ENCODE measurements at places on chromosomes 2 and 18.
A peak's percentile ranks its signal among the peaks of the same experiment; 100 is the strongest.

GRCh38 chr2:111105926-111106325, 14.8 kb upstream of the BCL2L11 start:
- no peak for DNase-seq

- DNase-seq: no peak
These were observed 192.9 kb upstream of the SMAD2 start for GRCh38 chr18:48123324-48123723.

DNA sequence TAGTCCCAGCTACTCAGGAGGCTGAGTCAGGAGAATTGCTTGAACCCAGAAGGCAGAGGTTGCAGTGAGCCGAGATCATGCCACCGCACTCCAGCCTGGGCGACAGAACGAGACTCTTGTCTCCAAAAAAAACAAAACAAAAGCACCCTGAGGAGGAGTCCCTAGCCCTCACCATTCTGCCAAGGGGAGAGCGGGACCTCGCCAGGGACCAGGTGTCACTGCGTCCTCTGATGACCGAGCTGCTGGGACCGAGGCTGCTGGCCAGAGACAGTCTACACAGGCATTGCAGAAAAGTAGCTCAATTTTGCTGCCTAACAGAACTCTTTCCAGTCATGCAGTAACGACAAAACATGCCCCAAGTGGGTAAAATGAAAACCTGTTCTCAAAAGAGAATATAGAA, 18.4 kb downstream of the NCK2 start:
- DNase-seq: no peak

- peak; percentile 23 for DNase-seq
These were observed 53.7 kb downstream of the EPHA4 start for GRCh38 chr2:221518201-221518934.

GRCh38 chr18:44533071-44533470, 147.6 kb upstream of the SETBP1 start:
- no peak for DNase-seq

- no peak for DNase-seq
These were observed 359 bp downstream of the TGFBRAP1 start for GRCh38 chr2:105329197-105329554.

- no peak for DNase-seq
These were observed 218.2 kb downstream of the ATAD2B start for GRCh38 chr2:23708771-23709170.

- peak; percentile 27 for DNase-seq
These were observed 1.0 kb upstream of the MAP4K4 start for GRCh38 chr2:101696272-101697123.

DNA sequence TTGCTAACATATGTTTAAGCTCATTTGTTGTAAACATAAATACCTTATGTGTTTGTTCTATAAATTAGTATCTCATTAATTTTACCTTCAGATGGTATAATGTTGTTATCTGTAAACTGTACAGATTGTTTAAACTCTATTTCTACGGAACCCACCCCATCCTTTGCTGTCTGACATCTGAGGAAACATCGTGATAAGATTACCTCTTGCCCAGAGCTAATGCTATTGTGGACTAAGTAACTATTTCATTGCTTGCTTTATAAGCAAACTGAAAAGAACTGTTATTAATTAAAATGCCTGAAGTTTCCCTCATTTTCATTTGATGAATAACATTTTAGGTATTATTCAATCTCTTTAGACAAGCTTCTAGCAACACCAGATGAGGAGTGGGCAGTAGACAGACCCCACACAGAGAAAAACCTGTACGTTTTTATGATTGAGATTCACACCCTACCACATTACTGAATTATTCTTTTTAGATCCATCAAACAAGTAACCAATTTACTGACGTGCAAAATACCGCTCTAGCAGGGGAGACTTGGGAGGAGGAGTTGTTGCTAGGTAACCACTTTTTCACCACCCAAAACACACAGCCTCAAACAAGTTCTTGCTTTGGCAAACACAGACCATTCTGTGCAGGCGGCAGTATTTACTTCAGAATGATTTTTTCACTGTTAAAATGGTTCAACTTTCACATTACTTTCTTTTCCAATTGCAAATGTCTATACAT, 1.9 kb upstream of the SYT4 start:
- DNase-seq: no peak

DNA sequence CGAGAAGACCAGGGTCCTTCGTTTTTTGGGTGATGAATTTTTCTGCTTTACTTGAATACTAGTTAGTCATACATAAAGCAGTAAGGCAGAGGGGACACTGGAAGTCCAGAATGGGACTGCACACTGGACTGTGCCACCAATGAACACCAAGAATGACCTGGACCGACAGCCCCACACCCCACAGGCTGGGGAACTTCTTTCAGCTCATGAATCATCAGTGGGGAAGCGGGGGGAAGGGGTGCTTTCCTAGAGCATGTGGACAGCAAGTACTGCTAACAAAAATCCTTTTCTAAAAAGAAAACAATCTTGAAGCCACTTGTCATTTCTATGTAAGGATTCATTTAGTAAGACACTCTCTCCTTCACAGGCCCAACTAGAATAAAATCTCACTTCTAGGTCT, 86.0 kb downstream of the DTNB start:
- DNase-seq: peak; percentile 51

GRCh38 chr2:37449761-37450296, 105.4 kb downstream of the QPCT start:
- peak; percentile 78 for DNase-seq

GRCh38 chr2:217941339-217941738, 61.5 kb downstream of the TNS1 start:
- no peak for DNase-seq

- DNase-seq: no peak
These were observed 14.1 kb upstream of the KLF11 start for GRCh38 chr2:10028988-10029874.

DNA sequence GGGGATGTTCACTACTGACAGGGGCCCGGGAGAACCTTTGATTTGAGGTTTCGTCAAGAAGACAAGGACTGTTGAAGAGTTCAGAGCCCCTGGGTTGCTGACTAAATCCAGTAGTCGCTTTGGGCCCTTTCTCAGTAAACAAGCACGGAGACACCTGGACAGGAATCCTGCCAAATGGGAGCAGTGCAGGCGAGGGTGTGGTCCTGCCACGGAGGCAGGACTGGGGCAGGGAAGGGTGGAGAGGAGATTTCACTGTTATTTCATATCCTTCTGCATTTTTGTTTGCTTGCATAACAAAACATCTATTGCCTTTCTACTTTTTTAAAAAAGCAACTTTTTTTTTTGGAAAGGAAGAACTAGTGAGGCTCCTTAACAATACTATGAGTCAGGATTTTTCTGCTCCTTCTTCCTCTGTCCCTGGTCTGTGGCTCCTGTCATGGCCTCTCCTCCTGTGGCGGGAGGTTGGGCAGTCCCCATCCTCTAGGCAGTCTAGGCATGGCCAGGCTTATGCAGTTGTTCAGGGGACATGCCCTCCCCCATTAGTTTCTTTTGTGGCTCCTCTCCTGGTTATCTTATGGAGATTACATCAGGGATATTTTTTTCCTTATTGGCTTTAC, 57.7 kb downstream of the ARHGEF4 start:
- no peak for DNase-seq

GRCh38 chr2:85680707-85681371, 12.8 kb upstream of the SFTPB start:
- no peak for DNase-seq

- peak; percentile 55 for DNase-seq
These were observed 55.4 kb upstream of the CD28 start for GRCh38 chr2:203650860-203651613.

DNA sequence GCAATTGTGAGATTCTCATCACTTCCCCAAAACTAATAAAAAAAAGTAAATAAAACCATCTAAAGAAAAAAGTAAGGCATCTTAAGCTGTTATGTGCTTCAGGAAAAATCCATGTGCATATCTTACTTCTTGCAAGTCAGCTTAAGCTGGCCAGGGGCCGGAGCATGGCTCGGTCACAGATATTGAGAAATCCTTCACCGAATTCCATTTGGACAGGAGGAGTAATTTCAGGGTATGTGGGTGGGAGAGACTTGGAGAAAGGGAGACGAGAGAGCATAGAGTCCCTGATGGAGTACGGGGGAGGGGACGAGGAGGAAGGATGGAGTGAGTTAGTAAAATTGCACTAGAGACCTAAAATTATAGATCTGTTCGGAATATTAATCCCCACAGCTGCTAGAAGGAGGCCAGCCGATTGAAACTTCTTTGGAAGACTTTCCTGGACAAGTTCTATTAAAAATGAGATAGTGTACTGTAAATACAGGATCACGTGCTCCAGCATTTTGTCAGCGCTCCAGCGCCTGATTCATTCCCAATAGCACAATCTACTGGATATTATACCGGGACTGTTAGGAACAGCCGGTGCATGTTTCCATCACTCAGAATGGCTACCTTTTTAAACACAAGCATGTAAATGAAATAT, 438.5 kb downstream of the ZNF516 start:
- peak; percentile 6 for DNase-seq

DNA sequence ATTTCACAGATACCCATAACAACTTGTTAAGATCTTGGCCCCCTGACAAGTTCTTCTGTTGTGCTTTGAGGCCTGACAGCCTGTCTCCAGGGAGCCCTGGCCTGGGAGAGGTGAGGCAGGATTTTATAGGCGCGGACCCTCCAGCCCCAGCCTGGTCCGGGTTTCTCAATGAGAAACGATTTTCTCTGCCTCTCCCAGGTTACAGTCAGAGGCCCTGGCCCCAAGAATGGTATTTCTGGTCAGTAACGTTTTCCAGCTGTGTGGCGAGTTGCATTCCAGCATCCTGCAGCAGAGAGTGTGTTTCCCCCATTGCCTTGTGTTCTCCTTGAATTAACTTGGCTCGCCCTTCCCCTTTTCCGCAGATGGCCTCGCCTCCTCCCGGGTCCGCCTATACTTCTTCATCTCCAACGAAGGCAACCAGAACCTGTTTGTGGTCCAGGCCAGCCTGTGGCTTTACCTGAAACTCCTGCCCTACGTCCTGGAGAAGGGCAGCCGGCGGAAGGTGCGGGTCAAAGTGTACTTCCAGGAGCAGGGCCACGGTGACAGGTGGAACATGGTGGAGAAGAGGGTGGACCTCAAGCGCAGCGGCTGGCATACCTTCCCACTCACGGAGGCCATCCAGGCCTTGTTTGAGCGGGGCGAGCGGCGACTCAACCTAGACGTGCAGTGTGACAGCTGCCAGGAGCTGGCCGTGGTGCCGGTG, 3.0 kb downstream of the INHBB start:
- peak; percentile 44 for DNase-seq

GRCh38 chr2:222299906-222300725, 1.3 kb upstream of the PAX3 start:
- no peak for DNase-seq

GRCh38 chr2:70607121-70607561, 53.5 kb upstream of the TGFA start:
- no peak for DNase-seq

DNA sequence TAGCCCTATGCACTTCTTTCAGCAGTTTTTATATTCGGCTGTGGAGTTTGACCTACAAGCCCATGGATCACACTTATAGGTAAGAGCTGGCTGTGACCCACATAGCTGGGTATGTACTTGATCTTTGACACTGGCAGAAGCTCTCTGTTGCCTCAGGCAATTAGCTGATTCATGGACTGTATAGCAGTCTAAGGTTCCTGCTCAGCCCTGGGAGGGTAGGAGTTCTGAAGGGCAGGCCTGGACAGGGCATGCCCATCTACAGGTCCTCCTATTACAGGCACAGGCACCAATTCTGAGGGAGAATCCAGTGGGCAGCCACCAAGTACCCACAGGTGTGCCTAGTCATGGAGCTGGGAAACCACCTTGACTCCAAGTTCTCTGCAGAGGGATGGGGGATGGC, 301.8 kb upstream of the GALNT5 start:
- DNase-seq: no peak

GRCh38 chr18:49279041-49279440, 181.4 kb downstream of the DYM start:
- no peak for DNase-seq

- peak; percentile 57 for DNase-seq
These were observed 116.0 kb downstream of the MAP3K20 start for GRCh38 chr2:173191601-173192000.

- DNase-seq: no peak
These were observed 28.8 kb upstream of the EFEMP1 start for GRCh38 chr2:55952415-55952814.

DNA sequence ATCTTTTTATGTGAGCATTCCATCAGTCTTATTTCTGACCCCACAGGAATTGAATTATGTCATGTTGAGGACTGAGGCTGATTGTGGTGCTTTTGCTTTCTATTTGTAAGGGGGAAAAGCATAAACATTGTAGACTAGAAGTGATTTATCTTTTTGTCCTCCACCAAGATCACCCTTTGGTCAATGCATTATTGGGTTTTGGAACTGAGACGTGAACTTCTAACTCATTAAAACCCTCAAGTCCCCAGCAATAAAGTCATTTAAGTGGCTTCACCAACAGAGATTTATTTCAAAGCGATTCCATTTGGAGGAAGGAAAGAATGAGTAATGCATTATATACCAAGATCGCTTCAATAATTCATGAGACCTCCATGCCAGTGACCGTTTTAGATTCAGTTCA, 75.5 kb upstream of the TXNDC2 start:
- no peak for DNase-seq

DNA sequence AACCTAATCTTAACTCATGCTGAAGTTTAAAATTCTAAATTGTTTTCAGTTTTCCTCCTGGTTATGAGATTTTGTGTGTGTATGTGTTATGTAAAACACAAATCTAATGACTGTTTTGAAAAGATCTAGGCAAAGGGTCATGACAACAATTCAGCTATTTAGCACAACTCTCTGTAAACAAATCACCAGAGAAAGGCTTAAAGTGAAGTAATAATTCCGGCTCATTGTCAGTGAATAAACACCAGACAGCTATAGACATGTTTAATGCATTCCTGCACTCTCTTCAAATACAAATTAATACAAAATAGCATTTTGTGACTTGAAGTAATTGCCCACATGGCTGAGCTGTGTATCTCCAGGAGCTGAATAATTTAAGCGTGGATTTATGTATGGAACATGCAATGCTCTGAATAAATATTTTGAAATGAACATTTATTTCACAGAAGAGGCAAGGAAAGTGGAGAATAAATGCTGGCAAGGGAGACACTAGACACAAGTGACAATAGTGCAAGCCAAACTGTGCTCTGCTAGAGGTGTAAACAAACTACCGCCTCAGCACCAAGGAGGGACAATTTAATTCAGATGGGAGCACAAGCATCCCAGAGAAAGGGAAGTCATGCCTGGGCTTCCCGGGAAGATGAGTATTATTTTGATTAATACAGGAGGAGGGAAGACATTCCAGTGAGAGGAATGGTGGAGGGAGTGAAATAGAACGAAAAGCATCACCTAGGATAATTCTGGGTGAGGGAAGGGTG, 133.6 kb upstream of the XPO1 start:
- no peak for DNase-seq

GRCh38 chr2:45394842-45395241, 216.2 kb downstream of the SRBD1 start:
- DNase-seq: no peak

DNA sequence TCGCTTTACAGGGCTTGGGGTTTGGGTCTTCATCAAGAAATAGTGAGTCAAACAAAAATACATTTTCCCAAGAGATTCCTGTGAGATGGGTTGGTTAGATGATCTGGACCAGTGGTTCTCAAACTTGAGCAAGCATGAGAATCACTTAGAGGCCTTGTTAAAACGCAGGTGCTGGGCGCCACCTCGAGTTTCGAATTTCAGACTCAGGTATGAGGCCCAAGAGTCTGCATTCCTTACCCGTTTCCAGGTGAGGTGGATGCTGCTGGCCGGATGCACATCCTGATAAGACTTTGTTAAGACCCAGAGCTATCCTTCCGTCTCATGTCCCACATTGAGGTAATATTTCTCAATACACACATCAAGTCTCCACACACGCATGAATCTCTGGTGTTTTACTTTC, 707.8 kb upstream of the SALL3 start:
- no peak for DNase-seq

- DNase-seq: peak; percentile 25
These were observed 27.2 kb downstream of the PPP3R1 start for GRCh38 chr2:68225119-68225632.

Measured in fibroblast of skin of abdomen (primary cell).